ENCODE measurements at places on chromosomes 2 and 18.

- no peak for DNase-seq
Measured at GRCh38 chr2:18959952-18960717, 370.8 kb upstream of the NT5C1B start.

- no peak for DNase-seq
Measured at GRCh38 chr2:161005170-161005569, 155.1 kb upstream of the TANK start.

DNA sequence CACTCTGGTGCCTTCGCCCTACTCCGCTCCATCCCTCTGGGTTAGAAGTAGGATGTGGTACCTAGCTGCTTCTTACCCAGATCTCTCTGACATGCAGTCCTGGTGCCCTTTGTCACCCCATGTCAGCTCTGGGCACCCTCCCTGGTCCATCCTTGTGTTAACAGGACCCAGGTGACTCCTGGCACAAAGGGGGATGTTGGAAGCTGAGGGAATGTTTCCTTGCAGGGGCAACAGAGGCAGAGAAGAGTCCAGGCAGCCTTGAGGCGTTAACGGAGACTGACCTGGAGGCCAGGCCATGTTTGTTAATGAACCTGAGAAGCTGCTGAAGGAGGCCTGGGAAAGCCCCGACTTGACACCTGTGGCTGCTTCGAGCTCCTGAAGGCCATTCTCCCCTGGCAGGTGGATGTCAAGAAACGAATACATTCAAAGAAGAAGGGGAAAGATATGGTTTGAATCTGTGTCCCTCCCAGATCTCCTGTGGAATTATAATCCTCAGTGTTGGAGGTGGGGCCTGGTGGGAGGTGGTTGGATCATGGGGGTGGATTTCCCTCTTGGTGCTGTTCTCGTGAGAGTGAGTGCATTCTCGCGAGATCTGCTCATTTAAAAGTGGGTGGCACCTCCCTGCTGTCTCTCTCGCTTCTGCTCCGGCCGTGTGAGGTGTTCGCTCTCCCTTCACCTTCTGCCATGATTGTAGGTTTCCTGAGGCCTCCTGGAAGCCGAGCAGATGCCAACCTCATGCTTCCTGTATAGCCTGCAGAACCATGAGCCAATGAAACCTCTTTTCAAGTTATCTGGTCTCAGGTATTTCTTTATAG, 31.4 kb downstream of the NPPC start:
- DNase-seq: peak; percentile 17

DNA sequence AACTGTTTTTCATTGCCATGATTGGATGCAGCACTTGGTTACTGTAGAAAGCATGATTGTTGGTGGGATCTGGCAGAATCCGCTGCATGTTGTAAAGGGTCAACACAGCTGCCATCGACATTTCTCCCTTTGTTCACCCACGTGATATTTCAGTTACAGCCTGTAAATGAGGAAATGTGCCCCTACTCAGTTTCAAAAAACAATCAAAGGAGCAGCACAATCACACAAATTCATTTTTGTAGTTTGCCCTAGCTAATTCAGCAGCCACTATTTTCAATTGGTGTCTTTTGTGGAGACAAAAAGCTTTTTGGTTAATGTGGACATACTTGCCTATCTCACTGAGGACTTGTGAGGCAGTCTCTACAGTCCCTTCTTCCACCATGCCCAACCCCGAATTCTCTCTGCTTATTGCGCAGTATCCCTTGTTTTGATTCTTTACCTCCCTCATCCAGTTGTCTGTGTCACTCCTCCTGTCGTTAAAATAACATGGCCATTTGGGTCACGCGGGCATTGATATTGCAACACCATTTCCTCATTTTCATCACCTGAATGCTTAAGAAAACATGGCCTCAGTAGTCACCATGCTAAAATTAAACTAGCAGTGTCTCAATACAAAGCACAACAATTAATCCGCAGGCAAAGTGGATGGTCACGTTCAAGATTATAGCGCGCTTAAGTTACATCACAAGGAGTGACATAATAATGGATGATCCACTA, 6.4 kb upstream of the PROC start:
- DNase-seq: no peak

GRCh38 chr18:36083729-36084128, 16.4 kb upstream of the RPRD1A start:
- no peak for DNase-seq

DNA sequence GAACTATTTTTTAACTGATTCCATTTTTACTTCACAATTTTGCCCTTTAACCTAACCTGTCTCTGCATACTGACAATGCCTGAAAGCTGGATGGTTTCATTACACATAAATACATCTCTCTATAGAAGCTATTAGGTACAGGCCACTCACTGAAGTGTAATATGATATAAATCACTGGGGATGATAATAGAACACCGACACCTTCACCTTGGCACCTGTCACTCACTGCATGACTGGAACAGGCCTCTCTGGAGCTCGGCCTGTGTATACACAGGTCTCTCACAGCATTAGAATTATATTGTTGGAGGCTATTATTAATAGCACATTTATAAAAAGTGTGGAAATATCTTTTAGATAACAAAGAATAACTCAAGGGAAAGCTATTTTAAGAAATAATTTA, 138.2 kb downstream of the TMEM131 start:
- no peak for DNase-seq

GRCh38 chr2:48984922-48985321, 169.4 kb downstream of the FSHR start:
- DNase-seq: no peak

GRCh38 chr2:20429528-20429927, 17.3 kb upstream of the RHOB start:
- DNase-seq: peak; percentile 57

DNA sequence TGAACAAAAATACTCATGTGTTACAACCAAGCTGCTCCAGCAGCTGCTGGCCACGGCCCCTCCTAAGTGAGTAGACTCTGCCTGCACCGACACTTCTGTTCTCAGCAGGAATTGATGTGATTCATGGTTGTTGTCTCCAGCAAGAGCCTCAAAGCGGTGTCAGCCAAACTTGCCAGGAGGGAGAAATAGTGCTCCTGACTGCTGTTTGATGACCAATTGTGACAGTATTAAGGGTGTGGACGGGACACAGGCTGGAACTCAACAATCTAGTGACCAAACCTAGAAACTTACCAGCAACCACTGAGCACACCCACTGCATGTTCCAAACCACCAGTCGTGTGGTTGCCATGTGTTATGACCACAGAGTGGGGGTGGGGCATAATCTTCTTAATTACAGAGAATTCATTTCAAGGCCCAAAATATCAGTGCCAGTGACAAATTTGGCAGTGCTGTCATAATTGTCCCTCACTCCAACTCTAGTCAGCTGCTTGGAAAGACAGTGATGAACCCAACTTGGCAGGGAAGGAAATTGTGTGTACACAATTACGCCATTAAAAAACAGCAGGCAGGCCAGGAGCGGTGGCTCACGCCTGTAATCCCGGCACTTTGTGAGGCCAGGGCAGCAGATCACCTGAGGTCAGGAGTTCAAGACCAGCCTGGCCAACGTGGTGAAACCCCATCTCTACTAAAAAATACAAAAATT, 30.4 kb downstream of the FBLN7 start:
- DNase-seq: no peak

DNA sequence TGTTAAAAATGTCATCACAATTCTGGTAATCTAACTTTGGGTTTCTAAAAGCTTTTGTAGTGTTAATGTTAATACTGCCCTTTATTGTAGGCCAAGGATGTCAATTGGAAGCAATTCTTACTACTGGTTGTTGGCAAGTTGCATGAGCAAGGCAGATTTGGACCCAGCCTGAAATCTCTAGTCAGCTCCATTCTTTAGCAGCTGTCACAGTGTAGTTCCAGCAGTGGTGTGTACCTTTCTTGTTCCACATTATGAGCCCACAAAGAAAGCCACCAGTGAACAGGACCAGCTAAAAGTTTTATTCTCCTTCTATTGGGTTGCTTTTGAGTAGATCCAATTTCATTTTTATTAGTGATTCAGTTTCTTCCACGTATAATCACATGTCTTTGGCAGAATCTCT, 133.8 kb downstream of the CAMKMT start:
- no peak for DNase-seq

Measured in Right ventricle myocardium superior (tissue), 1 donor.